ENCODE measurements at places on chromosomes 12 and 14.

DNA sequence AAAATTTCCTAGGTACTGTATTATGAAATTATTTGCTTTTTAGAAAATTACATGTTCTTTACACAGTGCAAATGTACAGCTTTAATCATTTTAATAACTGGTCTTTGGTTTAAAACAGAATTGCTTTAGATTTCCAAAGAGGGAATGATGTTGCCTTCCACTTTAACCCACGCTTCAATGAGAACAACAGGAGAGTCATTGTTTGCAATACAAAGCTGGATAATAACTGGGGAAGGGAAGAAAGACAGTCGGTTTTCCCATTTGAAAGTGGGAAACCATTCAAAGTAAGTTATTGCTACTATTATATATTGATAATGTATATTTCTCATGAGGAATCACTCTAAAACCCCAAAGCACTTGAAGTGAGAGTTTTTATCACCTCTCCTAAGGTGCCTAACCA lies 13.4 kb downstream of the LGALS3 start:
- DNase-seq = no peak

GRCh38 chr12:116434155-116435011 lies 124.8 kb upstream of the MAP1LC3B2 start:
- DNase-seq = no peak

DNA sequence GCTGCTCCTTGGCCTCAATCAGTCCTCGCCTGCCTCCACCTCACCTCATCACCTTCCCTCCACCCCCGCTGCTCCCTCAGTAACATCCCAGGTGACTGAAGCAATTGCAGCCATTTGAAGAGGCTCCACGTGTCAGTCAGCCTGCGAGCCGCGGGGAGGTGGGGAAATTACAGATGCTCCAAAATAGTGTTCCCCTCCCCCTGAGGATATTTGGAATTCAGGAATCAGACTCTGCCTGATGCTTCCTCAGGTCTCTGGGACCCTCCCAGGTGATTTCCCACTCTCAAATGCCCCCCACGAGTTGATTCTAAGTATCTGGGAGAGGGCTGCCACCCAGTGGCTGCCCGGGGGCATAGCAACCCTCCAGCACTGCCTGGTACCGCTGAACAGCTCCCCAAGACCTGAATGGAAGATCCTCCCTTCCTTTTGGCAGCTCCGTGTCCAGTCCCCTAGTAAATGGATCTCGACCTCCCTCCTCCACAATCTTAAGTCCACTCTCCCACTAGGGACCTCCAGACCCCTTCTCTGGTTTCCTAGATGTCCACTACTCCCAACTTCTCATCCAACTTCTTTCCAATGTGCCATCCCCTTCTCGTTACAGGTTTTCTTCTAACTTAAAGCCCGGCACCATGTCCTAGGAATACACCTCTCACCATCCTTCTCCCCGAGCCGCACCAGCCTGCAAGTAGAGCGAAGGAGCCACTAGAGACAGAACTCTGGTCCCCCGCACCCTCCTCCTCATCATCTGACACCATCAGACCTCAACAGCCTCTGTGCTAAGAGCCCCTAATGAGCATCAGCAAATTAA lies 1.4 kb upstream of the ASIC1 start:
- peak; percentile 70 for DNase-seq

- DNase-seq = no peak
These were observed 39.8 kb downstream of the BORCS5 start for GRCh38 chr12:12396694-12397093.

DNA sequence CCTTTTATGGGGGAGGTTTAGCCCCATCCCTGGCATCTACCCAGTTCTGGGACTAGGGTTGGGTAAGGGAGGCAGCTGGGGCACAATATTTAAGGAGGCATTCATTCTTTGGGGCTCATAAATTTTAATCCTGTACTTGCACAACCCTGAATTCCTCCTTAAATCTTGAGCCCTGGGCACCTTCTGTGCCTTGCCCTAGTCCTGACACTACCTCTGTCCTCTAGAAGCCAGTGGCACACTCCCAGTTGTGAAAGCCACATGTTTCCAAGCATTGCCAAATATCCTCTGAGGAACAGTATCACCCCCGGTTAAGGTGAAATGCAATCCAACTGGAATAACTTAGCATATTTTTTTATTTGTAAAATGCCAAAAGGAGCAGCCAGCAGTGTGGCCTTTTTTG lies 36.6 kb downstream of the SLC16A7 start:
- no peak for DNase-seq

Data from activated naive CD4-positive, alpha-beta T cell treated with anti-CD3 and anti-CD28 coated beads for 36 hours (primary cell).